ENCODE measurements at places on chromosomes 2 and 18.

- DNase-seq, result peak; percentile 75
These were observed 96.8 kb downstream of the UBE2E3 start for GRCh38 chr2:181077128-181077709.

- DNase-seq, result no peak
These were observed 192.8 kb downstream of the ANKRD30B start for GRCh38 chr18:14940735-14941134.

DNA sequence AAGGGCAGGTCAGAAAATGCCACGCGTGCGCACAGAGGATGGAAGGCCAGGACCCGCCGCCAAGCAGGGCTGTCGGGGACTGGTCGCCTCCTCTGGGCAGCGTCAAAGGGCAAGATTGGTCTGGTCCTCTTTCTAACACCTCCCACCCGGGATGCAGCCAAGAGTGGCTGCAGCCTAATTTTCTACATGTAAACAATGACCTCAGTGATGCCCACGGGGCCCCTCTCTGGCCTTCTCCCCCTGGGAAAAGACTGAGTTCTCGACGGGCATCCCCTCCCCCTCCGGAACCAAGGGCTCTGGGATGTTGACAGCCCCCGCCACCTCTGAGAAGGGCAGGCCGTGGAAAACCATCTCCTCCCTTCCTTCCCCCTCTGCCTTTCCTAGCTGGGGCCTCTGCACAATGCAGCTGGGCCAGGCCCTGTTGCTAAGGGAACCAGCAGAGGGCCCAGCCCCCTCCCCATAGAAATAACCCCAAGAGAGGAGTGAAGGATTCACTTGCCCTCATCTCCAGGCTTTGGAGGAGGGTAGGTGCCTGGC lies 80.0 kb upstream of the ZNF532 start:
- peak; percentile 26 for DNase-seq

- peak; percentile 29 for DNase-seq
These were observed 114.8 kb downstream of the NEB start for GRCh38 chr2:151619337-151619989.

DNA sequence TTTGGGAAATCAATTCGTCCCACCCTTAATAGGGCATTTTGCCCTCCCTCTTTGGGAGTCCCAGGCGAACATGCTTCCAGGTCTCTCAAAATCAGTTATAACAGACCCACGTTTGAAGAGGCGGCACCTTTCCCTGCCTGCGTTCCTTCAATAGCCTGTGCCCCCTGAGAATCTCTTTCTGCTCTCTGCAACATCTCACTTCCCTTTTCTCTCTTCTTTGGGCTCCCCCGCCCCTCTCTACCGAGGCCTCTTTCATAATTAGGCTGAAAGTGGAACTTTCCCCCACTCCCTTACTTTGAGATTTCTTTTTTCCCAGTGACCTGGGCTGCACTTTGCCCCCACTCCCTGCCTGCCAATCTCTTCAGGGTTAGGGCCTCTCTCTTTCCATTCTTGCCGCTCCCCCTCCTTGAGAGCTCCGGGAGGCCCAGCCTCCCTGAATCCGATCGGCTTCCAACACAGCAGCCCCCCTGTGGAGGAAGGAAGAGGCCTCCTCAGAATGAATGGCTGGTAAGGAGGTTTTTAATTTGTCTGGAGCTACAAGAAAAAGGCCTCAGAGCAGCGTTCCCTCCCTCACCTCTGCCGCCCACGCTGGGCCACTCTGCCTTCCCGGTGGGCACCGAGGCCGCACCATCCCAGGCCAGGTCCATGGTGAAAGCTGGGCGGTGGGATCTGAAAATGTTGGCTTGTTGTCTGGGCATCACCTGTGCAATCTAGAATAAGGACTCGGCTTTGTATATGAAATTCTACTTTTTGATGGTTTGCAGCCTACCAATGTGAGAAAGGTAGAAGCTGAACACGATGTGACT lies 162.6 kb upstream of the SIX3 start:
- no peak for DNase-seq

GRCh38 chr2:242031481-242032019 lies 162.0 kb downstream of the RTP5 start:
- DNase-seq, result peak; percentile 46

GRCh38 chr2:172262486-172262885 lies 159.8 kb upstream of the DLX2 start:
- no peak for DNase-seq

DNA sequence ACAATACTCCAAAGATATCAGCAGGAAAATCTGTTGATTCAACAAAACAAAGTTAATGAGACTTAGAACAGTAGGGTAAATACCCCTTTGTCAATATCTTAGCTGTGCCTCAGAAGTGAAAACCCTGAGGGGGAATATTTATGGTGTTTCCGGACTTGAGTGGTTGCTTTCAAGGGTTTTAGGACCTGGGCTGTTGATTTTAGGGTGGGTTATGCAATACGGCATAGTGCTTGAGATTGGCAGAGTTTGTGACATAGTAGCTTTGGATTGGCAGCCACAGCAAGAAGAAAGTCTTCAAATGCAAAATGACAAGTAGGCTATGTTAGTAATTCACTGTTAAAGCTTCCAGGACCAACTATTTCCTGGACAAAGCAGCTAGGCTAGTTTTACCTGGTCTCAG lies 826.3 kb upstream of the CDH2 start:
- no peak for DNase-seq

- DNase-seq, result peak; percentile 54
These were observed 624 bp downstream of the METTL8 start for GRCh38 chr2:171432969-171433762.

DNA sequence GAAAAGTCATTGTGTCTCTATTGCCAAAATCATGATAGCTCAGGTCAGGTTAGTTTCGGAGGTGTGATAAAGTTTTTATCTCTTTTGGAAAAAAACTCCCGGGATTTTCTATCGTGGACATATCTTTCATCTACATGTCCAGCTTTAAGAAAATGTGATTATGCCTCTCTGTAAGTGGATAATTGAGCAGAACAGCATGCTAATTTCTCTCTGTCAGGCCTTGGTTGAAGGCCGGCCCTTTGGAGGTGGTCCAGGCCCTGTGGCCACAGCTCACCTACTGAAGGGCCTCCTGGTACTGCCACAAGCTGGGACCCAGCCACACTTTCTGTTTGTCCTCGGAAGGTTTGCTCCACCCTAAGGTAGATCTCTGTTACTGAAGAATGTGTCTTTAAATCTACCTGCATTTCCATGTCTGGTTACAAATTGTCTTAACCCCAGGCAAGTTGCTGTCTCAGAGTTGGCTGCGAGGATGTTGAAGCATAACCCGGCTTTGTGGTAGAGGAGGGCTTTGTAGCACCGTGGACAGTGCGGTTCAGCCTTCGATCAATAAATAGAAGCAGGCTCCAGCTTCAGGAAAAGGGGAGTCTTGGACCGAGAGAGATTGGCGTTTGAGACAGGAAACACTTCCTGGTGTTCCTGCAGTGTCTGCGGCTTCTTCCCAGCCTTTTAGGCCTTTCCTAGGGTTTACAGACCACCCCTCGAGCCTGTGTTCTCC lies 25.5 kb downstream of the TCF7L1 start:
- no peak for DNase-seq

- no peak for DNase-seq
These were observed 318.3 kb downstream of the EIPR1 start for GRCh38 chr2:3059141-3059925.
